ENCODE measurements at places on chromosomes 4 and X.

DNA sequence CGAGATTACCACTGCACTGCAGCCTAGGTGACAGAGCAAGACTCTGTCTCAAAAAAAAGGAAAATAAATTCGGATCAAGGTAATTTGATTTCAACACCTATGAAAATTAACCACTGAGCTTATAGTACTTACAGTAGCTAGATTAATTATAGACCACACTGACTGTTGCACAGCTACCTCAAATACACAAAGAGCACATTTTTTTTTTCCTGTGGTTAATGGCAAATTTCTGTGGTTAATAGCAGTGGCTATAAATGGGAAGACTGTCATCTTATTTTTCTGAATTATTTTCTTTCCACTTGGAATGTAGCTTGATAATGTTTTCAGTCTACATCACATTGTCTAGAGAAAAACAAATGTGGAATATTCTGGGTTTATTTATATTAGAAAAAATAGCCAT lies 1661.6 kb upstream of the PCDH7 start:
- H3K4me3 ChIP-seq: no peak overlapping the region
- peaks cover 9% of the 10 kb centered on the region for H3K4me1 ChIP-seq
- DNase-seq: no peak
- H3K36me3 ChIP-seq: no peaks in the 10 kb centered on the region
- H3K27ac ChIP-seq: no peak overlapping the region

DNA sequence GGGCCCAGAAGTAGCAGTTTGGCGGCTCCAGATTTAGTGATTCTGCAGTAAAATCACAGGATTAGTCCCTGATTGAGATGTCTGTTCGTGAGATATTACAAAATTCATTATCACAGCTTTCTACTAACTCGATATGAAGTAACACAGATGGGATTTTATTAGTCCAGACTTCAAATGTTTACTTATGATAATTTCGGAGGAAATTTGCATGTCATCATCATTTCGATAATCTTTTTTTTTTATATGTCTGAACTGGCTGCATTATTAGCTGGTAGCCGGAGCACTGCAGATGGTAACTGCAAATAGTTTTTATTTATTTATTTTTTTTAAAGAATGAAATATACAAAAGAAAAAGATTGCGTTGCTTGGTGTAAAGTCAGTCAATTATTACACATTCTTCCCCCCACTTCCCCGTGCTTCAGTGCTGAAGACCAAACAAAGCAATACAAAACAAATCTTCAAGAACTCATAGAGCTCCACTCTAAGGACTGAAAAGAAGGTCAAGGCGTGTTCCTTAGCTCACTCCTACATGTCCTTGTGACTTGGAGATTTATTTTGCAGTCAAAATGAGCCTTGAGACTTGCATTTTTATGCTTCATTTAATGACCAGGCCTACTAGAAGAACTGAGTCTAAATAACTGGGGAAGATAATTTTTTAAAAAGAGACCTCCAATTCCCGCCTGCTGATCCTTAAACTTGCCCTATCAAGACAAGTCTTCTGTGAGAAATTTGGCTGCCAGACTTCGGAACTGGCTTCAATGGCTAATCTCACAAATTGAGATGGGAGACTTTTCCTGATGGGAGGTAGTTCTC lies 11.7 kb upstream of the PITX2 start:
- H3K36me3 ChIP-seq: no peaks in the 10 kb centered on the region
- H3K27me3 ChIP-seq: peaks cover 45% of the 10 kb centered on the region

- no peak overlapping the region for H3K4me3 ChIP-seq
- H3K4me1 ChIP-seq: no peaks in the 10 kb centered on the region
- H3K27me3 ChIP-seq: no peaks in the 10 kb centered on the region
- no peak overlapping the region for H3K27ac ChIP-seq
- no peak for DNase-seq
Observed at GRCh38 chr4:67152976-67153375, 392.3 kb downstream of the CENPC start.

DNA sequence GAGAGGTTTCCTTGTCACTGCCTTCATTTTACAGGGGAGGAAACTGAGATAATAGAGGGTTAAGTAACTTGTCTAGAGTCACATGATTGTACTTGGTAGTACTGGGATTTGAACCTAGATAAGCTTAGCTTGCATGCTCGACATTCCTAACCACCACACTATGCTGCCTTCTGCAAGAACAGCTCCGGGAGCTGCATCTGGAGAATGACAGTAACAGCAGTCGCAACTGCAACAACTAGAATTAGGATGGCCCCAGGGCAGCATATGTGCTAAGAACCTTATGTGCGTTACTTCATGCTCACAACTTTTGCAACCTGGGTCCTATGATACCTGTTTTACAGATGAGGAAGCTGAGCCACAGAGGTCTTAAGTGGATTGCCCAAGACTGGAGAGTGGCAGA lies 89.5 kb upstream of the LCORL start:
- no peak for DNase-seq
- H3K27me3 ChIP-seq: no peaks in the 10 kb centered on the region
- no peaks in the 10 kb centered on the region for H3K36me3 ChIP-seq
- H3K4me1 ChIP-seq: peaks cover 36% of the 10 kb centered on the region
- no peak overlapping the region for H3K4me3 ChIP-seq

DNA sequence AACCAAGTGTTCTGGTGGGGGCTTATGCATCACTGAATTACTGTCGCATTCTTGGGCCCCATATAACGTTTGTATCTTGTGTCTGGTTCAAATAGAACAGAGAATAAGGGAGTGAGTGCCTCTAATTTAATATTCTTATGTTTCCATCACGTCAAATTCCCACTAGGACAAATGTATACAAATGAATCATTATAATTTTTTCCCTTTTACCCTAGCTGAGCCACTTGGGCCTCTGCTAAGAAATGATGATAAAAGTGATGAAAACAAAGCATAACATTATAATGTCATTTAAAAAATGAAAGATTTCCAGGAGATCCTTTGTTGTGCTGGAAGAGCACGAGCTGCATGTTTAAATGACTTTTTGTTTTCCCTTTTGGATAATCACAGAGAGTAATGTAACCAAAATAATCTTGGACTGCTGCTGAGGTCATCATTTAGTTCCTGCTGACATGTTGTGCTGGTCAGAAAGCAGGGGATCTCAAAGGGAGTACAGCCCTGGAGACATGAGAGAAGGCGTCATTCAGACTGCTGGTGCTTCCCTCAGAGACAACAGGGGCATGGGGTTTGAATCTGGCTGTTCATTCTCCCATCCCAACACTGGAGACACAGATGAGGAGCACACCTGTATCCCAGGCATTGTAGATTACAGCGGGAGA lies 105.1 kb upstream of the SCOC start:
- peaks cover 6% of the 10 kb centered on the region for H3K27me3 ChIP-seq
- no peak overlapping the region for H3K4me3 ChIP-seq
- no peaks in the 10 kb centered on the region for H3K36me3 ChIP-seq
- no peak for DNase-seq
- peaks cover 17% of the 10 kb centered on the region for H3K4me1 ChIP-seq
- H3K27ac ChIP-seq: no peak overlapping the region

- H3K4me1 ChIP-seq: peaks cover 25% of the 10 kb centered on the region
- no peak for DNase-seq
- H3K27ac ChIP-seq: no peak overlapping the region
- peaks cover 14% of the 10 kb centered on the region for H3K27me3 ChIP-seq
- H3K36me3 ChIP-seq: peaks cover 21% of the 10 kb centered on the region
Observed at GRCh38 chr4:52718123-52718522, 33.1 kb downstream of the ERVMER34-1 start.

GRCh38 chrX:155313766-155314165 lies 20.6 kb downstream of the CLIC2 start:
- no peak for DNase-seq
- no peak overlapping the region for H3K27ac ChIP-seq
- no peaks in the 10 kb centered on the region for H3K36me3 ChIP-seq
- no peak overlapping the region for H3K4me3 ChIP-seq
- H3K27me3 ChIP-seq: no peaks in the 10 kb centered on the region
- H3K4me1 ChIP-seq: peaks cover 6% of the 10 kb centered on the region

- no peak overlapping the region for H3K27ac ChIP-seq
- no peaks in the 10 kb centered on the region for H3K36me3 ChIP-seq
- DNase-seq: no peak
- H3K27me3 ChIP-seq: no peaks in the 10 kb centered on the region
- no peak overlapping the region for H3K4me3 ChIP-seq
Observed at GRCh38 chrX:110836451-110836850, 40.8 kb upstream of the CHRDL1 start.

GRCh38 chrX:69016293-69016941 lies 148.8 kb downstream of the PJA1 start:
- no peaks in the 10 kb centered on the region for H3K27me3 ChIP-seq
- no peak overlapping the region for H3K4me3 ChIP-seq
- no peak for DNase-seq
- H3K27ac ChIP-seq: no peak overlapping the region
- H3K4me1 ChIP-seq: no peaks in the 10 kb centered on the region

- no peak overlapping the region for H3K4me3 ChIP-seq
- no peak for DNase-seq
Observed at GRCh38 chrX:120742946-120743665, 113.3 kb upstream of the C1GALT1C1 start.

DNA sequence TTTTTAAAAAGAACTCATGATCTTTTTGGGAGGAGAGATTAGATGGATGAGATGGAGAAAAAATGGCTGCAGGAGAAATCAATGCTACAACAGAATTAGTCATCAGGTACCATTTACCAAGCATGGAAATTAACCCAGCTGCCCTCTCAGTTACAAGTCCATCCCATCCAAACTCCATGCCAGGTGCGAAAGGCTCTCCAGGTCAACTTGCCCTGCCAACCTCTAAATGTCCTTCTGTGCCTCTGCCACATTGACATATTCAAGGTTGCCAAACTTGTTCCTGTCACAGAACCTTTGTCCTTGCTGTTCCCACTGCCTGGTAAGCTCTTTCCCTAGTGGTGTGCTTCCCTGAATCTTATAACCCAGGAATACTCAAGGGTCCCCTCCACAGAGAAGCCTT lies 7.2 kb downstream of the SPATA18 start:
- DNase-seq: no peak
- no peaks in the 10 kb centered on the region for H3K36me3 ChIP-seq
- H3K4me3 ChIP-seq: no peak overlapping the region
- H3K4me1 ChIP-seq: peaks cover 11% of the 10 kb centered on the region

DNA sequence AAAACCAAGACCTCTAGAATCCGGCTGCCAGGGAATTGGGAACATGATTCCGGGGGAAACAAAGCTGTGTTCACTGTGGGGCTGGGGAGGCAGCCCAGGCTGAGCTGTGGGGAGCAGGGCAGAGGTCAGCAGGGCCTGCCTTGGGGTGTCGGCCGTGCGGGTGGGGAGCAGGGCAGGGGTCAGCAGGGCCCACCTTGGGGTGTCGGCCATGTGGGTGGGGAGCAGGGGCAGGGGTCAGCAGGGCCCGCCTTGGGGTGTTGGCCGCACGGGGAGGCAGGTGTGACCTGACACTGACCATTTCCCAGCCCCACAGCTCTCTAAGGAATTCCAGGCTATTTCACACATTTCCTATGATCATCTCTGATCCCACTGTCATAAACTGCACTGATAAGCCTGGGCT lies 45.6 kb upstream of the CPLX1 start:
- no peak for DNase-seq
- peaks cover 7% of the 10 kb centered on the region for H3K4me1 ChIP-seq

DNA sequence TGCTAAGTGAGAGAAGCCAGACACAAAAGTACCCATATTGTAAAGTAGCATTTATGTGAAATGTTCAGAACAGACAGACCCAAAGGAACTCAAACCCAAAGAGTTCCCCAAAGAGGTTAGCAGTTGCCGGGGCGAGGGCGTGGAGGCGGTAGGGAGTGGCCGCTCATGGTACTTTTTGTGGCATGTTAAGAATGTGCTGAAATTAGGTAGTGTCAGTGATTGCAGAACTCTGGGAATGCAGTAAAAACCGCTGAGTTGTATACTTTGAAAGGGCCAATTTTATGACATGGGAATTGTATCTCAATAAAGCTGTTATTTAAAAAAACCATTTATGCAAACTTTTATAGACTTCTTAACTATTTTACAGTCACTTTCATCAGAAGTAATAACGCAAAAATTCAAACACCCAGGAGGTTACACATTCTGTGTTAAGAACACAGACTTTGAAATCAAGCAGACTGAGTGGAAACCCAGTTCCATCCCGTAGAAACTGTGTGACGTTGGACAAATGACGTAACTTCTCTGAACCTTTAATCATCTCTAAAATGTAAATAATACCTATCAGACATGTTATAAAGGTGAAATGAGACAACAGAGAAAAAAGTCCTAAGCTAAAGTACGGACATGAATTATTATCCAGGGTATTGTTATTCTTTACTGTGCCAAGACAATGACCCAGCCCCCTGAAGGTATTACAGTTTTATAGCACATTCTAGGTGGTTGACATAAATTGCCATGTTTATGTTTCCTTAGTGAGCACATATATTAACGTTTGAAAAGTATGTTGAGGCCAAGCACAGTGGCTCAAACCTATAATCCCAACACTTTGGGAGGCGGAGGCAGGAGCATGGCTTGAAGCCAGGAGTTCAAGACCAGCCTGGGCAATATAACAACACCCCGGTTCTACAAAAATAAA lies 19.7 kb downstream of the ZFP42 start:
- DNase-seq: no peak
- peaks cover 7% of the 10 kb centered on the region for H3K4me1 ChIP-seq
- no peak overlapping the region for H3K4me3 ChIP-seq
- no peaks in the 10 kb centered on the region for H3K27me3 ChIP-seq
- no peak overlapping the region for H3K27ac ChIP-seq
- H3K36me3 ChIP-seq: no peaks in the 10 kb centered on the region

- peaks cover 15% of the 10 kb centered on the region for H3K27me3 ChIP-seq
- H3K4me3 ChIP-seq: no peak overlapping the region
- H3K4me1 ChIP-seq: no peaks in the 10 kb centered on the region
- no peak for DNase-seq
- no peak overlapping the region for H3K27ac ChIP-seq
Observed at GRCh38 chr4:184968366-184968765, 49.9 kb upstream of the HELT start.

- DNase-seq: no peak
- H3K27ac ChIP-seq: no peak overlapping the region
- no peak overlapping the region for H3K4me3 ChIP-seq
- H3K27me3 ChIP-seq: no peaks in the 10 kb centered on the region
- H3K36me3 ChIP-seq: no peaks in the 10 kb centered on the region
Observed at GRCh38 chrX:69152417-69152841, 12.8 kb downstream of the PJA1 start.

DNA sequence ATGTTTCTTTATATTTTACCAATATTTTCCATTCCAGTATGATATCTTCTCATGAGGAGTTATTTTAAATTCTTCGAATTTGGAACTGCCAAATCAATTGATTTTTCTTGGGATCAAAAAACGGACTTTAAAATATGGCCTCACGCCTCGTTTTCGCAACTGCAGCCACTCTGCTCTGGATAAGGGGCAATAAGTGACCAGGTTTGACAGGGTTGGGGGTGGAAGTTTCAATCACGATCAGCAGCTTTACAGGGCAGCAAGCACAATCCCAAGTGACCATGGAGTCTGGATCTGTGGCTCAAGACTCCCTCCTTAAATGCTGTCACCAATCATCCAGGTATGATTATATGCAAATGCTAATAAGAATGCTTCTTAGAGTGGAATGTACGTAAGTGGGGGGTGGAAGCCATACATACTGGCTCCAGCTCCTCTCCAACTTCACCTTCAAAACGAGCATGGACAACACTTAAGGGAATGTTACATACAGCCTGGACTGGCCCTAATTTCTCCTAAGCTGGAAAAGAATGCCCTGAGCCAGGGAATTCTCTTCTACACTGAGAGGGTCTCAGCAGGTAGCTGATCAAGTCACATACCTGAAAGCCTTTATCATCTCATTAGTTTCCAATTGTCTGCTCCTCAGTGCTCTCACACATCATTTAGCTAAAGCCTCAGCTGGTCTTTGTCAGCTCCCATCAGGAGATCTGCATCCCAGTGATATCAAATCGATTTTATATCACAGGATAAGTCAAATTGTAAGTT lies 176.9 kb upstream of the DCAF8L1 start:
- H3K36me3 ChIP-seq: no peaks in the 10 kb centered on the region
- DNase-seq: no peak
- no peak overlapping the region for H3K4me3 ChIP-seq
